Spleen (tissue), 13 donors: ENCODE measurements at places on chromosomes 5 and 9. TPM values are rescaled to one million over a fixed set of nuclear protein-coding genes. Genes with fewer than 3 reads are reported as not detected.

DNA sequence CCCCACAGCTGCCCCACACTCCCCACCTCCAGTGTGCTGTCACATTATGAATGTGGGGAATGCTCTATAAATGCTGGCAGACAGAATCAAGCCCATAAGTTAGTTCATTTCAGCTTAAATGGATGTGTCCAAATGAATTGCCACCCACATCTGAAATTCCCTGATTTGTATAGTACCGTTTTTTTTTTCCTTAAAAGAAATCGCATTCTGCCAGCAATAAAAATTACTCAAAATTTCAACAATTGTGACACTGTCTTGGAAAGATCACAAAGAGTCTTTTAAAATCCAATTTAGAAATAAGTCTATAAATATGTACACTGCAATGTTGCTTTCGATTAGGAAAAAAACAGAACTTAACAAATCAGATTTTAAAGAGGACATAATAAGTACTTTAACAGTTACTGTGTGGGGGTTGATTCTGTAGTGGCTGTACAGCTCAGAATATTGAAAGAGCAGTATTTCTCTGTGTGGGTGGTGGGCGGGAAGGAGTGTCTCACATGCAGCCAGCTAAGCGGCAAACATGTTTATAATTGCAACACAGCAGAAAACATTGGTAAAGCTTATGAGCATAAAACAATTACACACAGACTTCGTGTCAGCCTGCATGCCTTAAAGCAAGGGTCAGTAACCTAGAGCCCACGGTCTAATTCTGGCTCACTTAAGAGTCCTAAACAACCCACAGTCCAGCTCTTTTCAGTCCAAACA lies 24.9 kb upstream of the CSNK1G3 start:
- no peak overlapping the region for H3K27ac ChIP-seq
- H3K27me3 ChIP-seq = no peaks in the 10 kb centered on the region
- DNase-seq = no peak
- H3K4me3 ChIP-seq = no peak overlapping the region

- no peaks in the 10 kb centered on the region for H3K27me3 ChIP-seq
- no peaks in the 10 kb centered on the region for H3K36me3 ChIP-seq
- no peaks in the 10 kb centered on the region for H3K4me1 ChIP-seq
- no peak overlapping the region for H3K4me3 ChIP-seq
- DNase-seq = no peak
These were observed 60.1 kb upstream of the SPATA31D4 start for GRCh38 chr9:81868145-81868544.

DNA sequence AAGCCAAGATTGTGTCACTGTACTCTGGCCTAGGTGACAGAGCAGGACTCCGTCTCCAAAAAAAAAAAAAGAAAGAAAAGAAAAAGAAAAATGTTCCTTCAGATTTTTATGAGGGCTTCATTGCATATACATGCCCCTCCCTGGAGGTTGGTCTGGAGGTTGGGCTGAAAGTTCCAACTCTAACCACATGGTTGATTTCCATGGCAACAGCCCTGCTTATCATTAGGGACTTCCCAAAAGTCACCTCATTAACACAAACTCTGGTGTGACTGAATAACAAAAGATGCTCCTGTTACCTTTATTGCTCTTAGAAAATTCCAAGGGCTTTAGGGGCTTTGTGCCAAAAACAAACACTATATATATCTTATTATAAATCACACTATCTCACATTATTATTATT lies 113.8 kb downstream of the TMC1 start:
- no peak overlapping the region for H3K27ac ChIP-seq
- no peak for DNase-seq
- no peaks in the 10 kb centered on the region for H3K4me1 ChIP-seq
- H3K27me3 ChIP-seq = no peaks in the 10 kb centered on the region
- H3K36me3 ChIP-seq = no peaks in the 10 kb centered on the region
- H3K4me3 ChIP-seq = no peak overlapping the region

- no peak for DNase-seq
- H3K27me3 ChIP-seq = no peaks in the 10 kb centered on the region
- no peaks in the 10 kb centered on the region for H3K36me3 ChIP-seq
- H3K4me1 ChIP-seq = no peaks in the 10 kb centered on the region
- H3K4me3 ChIP-seq = no peak overlapping the region
These were observed 199.5 kb upstream of the PUM3 start for GRCh38 chr9:3043369-3043768.

DNA sequence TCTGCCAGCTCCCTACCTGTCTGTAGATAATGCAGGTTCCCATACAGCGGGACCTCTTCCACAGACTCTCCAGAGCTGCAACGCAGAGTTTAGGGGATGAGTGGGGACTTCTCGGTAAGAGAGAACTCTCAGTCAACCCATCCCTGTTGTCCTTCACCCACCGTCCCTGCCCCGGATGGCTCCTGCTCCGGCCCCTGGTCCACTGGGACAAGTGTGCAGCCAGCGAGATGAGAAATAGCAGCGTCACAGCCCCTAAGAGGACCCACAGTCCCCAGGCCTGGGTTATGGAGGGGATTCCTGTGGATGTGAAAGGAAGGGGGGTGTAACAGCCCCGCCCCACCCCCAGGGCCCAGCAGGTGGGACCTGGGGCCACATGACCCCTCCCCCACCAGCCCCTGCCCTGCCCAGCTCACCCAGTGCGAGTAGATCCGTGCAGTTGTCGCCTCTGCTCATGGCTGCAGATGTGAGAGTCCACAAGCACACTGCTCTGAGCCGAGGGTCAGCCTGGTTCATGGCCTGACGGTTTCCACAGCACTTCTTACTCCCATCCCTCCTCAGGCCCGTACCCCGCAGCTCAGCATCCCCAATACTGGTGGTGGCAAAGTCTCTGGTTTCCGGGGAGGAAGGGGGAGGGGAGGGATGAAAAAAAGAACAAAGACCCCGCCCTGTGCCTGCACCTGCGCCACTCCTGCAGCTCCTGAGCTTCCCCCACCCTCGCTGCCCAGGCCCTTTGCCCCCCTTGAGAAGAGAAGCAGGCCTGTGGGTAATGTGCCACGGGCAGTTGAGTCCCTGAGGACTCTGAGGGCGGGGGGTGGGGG lies at the start of gene SIT1:
Gene SIT1 (minus strand): TSS at position 591 of the 818 bp plus-strand sequence. CDS start 78 bp downstream, at position 513.
- peaks cover 72% of the 10 kb centered on the region for H3K4me1 ChIP-seq
- no peaks in the 10 kb centered on the region for H3K36me3 ChIP-seq
- H3K27me3 ChIP-seq = no peaks in the 10 kb centered on the region
- H3K27ac ChIP-seq = peak within 1 kb of the TSS; percentile 93
- peak within 1 kb of the TSS; percentile 54 for H3K4me3 ChIP-seq

DNA sequence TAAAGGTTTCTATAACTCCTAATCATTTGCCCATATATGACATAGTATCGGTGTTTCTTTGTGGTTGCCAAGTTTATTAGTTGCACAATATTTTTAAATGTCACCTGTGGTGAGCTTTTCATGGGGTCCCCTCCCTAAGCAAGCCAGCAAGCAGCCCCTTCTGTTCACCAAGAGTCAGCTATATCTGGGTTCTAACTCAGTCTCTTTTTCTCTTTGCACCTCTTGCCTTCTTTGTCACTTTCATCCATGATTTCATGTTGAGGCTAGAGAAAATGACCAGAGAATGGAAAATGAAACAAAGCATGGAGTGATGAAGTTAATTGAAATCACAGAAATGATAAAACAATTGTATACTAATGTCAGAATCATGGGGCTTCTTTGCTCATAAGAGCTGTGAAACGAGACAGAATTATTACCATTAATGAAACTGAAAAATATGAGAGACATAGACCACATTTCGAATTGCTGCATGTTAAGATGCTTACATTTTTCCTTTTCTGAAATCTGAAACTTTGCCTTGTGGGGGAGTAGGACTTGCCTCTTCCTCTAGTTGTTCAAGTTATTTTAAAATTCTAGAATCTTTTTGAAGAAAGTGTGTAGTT lies 75.7 kb downstream of the CAMK4 start:
- no peaks in the 10 kb centered on the region for H3K27me3 ChIP-seq
- no peaks in the 10 kb centered on the region for H3K4me1 ChIP-seq
- DNase-seq = no peak
- H3K27ac ChIP-seq = no peak overlapping the region
- no peaks in the 10 kb centered on the region for H3K36me3 ChIP-seq
- no peak overlapping the region for H3K4me3 ChIP-seq

TBC1D13 gene
- 16.8 TPM for polyA plus RNA-seq

CTSV gene
- polyA plus RNA-seq = 0.06 TPM

SLC2A6 gene
- 35.0 TPM for polyA plus RNA-seq

LURAP1L gene
- 5.6 TPM for polyA plus RNA-seq
